Suprapubic skin (tissue), 4 donors: ENCODE measurements at places on chromosomes 11 and 22. TPM values are rescaled to one million over a fixed set of nuclear protein-coding genes. Genes with fewer than 3 reads are reported as not detected.
A peak's percentile ranks its signal among the peaks of the same experiment; 100 is the strongest.

DNA sequence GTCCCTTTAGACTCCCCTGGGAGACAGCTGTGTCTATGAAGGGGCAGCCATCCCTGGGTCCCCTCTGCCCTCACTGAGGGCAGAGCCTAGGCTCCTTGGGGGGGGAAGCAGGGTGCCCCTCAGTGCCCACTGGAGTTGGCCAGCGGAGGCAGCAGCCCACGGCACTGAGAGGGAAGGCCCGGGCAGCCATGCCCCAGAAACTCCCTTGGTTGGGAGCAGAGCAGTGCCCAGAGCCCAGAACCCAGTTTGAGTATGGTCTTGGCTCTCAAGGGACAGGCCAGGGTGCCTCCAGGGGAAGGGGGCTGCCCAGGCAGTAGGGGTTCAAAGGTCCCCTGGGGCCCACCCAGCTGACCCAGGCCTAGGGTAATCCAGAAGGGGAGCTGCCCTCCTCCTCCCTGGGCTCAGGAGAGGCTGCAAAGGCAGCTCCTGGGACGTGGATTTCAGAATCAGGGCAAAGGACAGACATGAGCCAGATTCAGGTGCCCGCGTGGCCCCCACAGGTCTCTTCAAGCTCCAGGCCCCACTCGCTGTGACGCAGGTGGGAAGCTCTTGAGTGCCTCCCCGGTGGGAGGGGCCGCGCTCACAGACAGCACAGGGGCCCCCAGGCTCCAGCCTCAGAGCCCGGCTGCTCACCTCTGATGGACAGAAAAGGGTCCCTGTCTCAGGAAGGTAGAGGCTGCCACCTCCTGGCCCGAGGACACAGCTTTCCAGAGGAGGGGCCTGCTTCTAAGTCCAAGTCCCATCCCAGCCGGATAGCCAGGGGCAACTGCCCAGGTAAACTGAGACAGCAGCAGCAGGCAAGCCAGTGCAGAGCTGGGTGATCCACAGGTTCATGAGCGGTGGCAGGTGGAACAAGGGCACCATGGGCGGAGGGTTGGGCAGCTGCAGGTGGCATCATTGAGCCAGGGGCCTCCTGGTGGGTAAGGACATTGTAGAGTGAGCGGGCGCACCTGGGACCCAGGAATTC, 2.6 kb downstream of the C11orf21 start:
- DNase-seq = peak; percentile 58

Gene ZDHHC24
- 15.0 TPM for total RNA-seq

Gene SEPTIN5
- 89.0 TPM for total RNA-seq

Gene DBX1
- not detected for total RNA-seq

DNA sequence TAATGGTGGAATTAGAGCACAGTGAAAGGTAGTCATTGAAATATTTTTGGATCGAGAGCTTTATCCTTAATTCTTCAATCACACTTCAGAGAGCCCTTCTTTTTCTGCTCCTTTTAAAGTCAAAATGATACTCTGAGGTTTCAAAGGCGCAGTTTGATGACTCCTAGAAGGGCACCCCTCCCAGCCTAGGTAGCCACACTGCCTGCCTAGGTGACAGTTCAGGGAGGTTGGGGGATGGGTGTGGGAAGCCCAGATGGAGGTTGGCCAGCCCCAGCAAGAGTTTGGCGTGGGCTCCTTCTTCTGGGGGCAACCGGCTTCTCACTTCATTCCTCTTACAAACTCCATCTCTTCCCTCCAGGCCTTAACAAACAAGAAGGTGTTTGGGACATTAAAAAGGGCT, 28.6 kb upstream of the PHF21A start:
- no peak for DNase-seq

DNA sequence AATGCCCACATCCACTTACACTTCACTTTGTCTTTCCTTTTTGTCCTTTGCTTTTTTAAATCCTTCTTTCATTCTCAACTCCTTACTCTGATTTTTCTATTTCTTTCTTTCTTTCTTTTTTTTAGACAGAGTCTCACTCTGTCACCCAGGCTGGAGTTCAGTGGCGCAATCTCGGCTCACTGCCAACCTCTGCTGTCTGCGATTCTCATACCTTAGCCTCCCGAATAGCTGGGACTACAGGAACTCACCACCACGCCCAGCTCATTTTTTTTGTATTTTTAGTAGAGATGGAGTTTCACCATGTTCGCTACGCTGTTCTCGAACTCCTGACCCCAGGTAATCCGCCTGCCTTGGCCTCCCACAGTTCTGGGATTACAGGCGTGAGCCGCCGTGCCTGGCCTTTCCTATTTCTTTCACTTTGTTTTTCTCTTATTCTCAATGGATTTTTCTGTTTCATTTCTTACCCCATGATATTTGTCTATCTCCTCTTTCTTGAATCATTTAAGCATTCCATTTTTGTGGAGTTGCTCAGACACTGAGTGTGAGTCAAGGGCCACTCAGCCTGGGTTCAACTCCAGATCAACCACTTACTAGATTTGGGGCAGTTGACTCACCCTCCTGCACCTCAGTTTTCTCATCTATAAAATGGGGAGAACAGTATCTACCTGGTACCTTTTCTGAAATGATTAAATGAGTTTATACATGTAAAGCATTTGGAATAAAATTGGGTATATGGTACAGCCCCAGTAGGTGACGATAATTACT, 7.6 kb downstream of the KCNJ5 start:
- DNase-seq = no peak

Gene CDC42EP2
- total RNA-seq = 6.6 TPM

- DNase-seq = no peak
These were observed 2.4 kb upstream of the OR8G1 start for GRCh38 chr11:124238512-124238911.

- DNase-seq = no peak
These were observed 47.2 kb downstream of the BLID start for GRCh38 chr11:122068837-122069236.

DNA sequence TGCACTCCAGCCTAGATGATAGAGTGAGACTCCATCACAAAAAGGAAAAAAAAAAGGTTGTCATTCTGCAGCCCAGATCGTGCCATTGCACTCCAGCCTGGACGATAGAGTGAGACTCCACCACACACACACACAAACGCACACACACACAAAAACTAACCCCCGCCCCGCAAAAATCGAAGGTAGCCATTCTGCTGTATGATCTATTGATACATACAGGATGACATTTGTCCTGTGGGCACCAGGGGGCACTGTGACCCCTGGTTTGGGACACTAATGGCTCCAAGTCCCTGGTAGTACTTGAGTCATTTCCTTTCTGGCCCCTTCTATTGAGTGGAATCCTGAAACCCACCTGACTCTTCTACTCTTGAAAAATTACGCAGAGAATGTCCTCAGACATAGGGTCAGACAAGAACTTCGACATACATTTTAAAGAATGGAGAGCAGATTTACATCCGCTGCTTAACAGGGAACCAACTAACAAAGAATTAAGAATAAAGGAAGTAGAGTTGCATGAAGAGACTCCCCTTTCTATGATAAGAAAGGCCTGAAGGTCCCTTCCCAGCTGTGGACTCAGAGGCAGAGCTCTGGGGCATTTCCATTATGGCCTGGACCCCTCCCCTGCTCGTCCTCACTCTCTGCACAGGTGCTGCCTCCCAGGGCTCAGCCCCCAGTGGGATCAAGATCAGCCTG, 35.0 kb upstream of the PRAME start:
- DNase-seq = no peak

DNA sequence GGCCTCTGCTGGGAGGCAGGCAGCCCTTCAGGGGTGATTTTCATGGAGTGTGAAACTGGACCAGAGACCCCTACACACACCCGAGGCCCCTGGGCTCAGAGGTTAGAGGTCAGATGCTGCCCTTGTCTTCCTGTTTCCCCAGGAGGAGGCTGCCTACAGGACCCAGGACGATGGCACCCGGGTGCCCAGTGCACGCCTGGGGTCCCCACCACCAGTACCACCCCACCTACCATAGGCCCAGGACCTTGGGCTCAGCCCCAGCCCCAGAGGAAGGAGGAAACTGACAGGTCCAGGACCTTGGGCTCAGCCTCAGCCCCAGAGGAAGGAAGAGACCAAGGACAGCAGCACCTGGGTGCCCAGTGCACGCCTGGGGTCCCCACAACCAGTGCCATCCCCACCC, 79.2 kb downstream of the BRD1 start:
- no peak for DNase-seq
